ENCODE measurements at places on chromosomes 2 and 18.

- no peak for DNase-seq
These were observed 425.1 kb downstream of the RND3 start for GRCh38 chr2:150062416-150062815.

- DNase-seq, result no peak
These were observed 757.2 kb downstream of the GALR1 start for GRCh38 chr18:78006774-78007260.

DNA sequence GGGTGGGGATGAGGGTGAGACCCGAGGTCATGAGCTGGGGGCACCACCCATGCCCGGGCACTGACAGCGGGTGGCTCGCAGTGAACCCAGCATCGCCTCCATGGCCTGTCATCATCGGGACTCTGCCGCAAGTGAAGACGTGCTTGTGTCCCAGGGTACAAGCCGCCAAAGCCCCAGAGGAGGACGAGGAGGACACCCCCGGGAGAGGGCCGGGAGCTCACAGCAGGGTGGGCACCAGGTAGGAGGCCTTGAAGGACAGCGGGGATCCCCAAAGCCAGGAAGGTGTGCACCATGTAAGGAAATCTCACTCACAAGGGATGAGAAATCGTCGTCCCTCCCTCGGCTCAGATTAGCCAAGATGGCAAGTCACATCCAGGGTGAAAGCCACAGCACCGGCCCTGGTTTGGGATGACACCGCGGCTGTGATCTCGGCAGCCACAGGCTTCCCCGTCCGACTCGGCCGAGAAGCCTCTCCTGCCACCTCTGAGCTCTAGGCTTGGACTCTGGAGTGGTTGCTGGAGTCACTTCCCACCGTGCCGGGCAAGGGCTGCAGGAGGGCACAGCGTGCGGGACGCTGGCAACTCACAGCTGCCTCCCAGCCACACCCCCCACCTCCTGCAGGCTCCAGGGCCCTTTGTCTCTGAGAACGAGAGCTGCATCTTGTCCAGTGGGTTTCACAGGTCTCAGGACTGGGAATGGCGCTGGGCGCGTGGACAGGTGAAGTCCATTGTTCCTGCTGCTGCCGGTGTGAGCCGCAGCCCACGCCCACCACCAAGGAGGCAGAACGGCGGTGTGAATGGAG lies 81.6 kb upstream of the CTDP1 start:
- DNase-seq, result no peak

DNA sequence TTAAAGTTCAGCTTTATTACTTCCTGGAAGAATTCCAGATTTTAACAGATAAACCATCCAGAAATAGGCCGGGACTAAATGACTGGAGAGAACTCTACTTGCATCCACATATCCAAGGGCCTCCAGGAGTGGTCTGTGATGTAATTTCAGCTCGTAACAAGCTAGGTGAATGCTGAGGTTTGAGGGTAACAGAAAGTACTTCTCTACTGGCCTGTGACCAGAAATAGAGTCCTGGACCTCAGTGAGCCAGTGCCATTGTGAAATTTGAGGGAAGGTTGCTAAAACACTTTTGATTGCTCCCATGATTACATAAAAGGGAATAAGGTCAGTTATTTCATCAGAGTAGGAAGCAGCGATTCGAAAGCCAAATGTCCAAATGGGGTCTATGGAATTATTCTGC lies 158.1 kb downstream of the DOCK10 start:
- no peak for DNase-seq

DNA sequence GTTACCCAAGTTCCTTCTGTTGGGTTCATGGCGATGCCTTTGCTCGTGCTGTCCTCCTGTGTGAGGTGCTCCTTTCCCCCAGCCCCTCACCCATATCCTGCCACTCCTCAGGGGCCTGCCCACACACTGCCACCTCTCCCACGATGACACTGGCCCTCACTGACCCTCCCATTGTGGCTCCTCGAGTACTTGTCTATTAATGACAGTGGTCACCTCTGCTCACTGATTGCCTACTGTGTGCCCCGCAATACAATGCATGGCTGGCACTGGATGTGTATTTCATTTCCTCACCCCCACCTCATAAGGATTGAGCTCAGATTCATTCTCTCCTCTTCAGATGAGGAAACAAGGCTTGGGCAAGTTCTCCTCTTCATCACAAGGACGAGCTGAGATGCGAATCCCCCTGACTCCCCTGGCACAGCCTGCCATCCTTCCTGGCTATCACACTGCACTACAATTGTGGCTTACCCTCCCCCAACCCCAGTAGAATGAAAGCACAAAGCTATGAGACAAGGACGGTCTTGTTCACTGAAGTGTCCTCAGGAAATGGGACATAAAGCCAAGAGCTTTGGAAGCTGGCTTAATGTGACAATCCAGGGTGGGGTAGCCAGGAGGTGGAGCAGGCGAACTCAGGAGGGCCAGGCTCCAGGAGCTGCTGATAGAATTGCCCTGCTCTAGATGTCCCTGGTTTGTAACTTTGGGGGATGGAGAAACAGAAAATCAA lies 93.9 kb upstream of the RAB12 start:
- DNase-seq, result no peak

All from NCI-H524 (cell line).